ENCODE measurements at places on chromosomes 16 and 17.

DNA sequence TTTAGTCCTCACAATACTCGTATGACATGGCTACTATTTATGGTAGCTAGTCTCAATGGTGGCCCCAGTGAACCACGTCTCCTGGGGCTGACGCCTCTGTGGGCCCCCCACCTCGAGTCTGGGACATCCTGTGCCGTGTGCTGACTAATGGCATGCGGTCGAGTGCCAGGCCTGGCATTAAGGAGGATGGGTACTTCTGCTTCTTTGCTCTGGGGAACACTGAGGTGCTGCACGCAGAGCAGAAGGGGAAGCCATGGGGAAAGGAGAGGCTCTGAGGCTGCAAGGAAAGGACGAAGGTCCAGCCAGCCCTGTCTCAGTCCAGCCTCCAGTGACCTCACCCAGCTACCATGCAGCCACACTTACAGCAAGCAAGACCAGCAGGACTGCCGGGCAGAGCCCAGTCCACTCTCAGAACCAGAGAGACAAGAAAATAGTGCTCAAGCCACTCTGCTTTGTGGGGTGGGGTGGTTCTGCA lies 5.7 kb upstream of the MPRIP start:
- DNase-seq = no peak

DNA sequence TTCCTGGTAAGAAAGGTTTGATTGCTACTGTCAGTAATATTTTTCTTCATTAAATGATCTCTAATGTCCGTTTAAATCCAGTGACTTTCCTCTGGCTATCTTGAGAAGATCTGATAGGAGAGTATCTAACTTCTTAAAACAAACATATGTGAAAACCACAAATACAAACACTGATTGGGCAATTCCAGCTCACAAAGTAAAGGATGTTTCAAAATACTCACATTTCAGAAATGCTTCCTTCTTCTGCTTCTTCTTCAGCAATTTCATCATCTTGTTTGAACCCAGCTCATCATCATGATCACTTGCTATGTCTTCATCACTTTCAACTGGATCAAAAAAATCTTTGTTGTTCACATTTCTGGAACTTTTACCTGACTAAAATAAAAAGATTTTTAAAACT lies 64.3 kb upstream of the RBL2 start:
- DNase-seq = no peak

GRCh38 chr16:11499295-11500089 lies 87.2 kb downstream of the LITAF start:
- DNase-seq = no peak

- DNase-seq = no peak
Observed at GRCh38 chr17:49216953-49217650, 6.6 kb downstream of the ABI3 start.

- DNase-seq = no peak
Observed at GRCh38 chr16:89320782-89321501, 103.4 kb downstream of the ZNF778 start.

DNA sequence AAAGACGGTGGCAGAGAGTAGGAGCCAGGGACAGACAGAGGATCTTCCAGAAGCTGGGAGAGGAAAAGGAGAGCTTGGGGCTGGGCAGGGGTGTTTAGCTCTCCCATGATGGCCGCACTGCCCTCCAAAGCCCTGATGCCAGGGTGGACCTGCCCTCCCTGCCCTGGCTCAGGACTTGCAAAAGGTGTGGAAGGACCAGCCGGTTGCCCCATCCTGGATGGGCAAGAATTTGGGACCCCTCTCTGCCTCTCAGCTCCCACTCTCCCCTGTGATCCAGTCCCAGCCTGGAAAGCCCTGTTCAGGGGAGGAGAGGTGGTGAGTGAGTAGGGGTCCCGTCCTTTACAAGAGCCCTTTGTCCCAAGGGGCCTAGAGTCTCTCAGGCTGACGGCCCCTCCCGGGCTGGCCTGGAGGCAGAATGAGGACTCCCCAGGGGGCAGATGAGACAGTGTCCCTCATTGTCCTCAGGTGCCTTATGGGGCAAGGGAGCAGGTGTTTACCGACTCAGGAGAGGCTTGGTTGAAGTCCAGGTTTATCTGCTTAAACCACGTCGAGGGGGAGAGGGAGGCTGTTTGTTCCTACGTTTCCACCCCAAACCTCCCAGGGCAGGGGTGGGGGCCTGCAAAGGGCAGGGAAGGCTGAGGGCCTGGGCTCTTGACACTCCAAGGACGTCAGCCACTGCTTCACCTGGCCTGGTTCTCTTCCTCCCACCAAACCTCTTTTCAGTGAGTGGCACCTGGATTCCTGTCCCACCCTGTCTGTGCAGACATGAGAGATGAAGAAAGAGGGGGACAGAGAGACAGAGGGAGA lies 19.3 kb upstream of the ITGA3 start:
- no peak for DNase-seq

DNA sequence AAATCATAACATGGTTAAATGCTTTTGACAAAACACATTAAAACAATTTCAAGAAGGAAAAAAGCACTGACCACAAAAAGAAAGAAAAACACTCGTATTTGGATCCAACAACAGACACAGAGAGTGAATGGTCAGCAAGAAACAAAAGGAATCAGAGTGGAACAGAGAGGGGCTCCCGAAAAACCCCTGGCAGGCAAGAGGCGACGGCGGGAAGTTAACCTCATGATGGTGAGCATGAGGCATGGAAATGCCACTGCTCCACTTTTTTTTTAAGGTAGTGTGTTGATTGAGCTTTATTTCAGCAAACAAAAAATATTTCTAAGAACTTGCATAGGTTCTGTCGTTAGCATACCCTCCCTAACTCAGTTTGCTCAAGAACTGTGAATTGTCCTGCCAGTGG lies 32.1 kb upstream of the ST6GALNAC1 start:
- DNase-seq = no peak

DNA sequence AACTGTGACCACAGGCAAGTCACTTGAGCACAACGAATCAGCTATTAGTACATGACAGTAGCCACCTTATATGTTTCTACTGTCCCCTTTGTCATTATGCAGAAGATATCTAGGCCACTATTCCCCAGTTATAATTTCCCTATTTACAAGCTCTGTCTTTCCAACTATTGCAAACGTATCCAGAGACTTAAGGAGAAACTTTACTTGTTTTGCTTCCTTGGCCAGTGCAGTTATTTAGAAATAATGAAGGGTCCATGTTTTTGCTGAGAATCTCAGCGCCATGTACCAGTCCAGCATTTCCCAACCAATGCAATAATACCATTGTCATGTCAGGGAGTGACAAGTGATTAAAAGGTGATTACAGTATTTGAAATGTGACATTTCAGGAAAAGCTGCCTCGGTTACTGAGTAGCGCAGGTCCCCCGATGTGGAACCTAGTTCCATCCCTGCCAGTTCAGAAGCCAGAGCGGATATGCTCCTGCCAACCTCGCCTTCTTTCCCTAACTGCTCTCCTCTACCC lies 743 bp downstream of the ZNF624 start:
- DNase-seq = no peak

GRCh38 chr17:64177311-64178010 lies 47.5 kb upstream of the ERN1 start:
- DNase-seq = no peak

DNA sequence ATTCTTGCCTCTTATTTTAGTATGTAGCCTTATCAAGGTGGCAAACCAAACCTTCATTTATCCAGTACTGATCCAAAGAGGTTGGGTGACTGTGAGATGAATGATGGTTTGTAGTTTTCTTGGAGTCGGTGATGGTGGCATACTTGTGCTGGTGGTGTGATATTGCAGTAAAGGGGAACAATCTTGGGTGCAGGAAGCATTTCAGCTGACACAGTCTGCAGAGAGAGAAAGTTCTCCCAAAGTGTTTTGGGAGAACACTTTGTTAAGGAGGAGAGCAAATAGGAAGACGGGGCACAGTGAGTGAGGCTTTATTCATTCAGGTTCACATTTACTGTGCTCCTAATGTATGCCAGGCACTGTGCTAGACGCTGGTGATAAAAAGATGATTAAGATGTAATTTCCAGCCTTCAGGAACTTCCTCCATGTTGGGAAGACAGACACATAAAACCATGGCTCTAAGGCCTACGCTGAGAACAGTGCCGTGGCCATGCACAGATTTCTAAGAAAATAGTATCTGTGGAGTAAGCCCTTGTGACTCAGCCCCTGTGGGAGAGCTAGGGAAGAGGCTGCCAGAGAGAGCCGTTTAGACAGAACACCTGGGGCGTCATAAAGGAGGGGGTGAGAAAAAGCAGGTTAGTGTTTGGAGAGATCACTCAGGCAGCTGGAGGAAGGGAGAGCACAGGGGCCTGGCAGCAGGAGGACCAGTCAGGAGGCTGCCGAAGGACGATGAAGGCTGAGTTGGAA lies 13.8 kb downstream of the HEATR3 start:
- DNase-seq = no peak

DNA sequence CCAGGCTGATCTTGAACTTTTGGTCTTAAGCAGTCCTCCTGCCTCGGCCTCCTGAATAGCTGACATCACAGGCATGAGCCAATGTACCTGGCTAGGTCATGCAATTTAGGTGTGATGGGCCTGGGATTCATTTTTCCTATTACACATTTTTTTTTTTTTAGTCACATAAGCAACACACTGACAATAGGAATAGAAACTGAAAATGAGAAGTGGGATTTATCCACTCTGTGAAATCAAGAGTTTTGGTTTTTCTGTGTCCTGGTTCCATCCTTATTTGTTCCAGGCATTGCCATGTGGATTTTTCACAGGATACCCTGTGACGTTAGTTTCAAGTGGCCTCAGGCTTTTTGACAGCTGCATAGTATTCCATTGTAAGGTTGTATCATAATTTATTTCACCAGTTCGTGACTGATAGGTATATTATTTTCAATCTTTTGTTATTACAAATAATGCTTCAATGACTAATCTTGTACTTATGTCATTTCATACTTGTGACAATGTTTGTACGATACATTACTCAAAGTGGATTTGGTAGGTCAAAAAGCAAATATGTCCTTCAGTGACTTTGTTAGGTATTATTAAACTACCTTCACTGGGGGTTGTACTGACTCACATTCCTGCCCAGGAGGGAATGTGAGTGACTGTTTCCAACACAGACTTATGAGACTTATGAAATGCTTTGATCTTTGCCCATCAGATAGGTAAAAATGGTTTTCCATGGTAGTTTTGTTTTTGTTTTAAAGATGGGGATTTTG lies 10.6 kb downstream of the ADCY7 start:
- DNase-seq = no peak

DNA sequence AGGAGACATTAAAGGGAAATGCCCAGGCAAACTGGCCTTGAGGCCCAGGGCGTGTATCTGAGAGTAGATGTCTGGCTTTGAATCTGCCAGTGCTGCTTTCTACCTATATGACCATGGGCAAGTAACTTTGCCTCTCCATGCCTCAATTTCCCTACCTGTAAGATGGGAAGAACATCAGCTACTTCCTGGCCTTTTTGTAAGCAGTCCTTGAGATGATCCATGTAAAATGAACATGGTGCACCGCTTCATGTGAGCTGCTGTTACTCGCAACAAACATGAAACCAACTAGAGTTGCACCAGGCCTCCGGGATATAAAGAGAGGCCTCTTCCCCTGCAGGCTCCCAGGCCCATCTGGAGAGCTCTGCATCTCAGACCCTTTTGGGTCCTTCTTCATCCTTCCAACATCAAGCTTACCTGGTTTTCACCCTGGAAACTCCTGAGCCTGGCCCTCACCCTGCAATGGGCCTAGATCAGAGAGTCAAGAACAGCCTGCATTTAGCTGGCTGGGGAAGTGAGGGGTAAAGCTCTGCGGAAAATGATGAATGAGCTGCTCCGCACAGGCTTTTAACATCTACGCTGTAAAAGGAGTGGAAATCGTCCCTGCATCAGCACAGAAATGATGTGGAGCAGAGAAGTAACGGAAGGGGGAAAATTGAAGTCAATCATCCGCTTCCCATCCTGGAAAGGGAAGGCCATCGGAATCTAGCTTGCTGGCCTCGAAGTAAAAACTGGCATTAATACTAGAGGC lies 2.3 kb upstream of the MYH11 start:
- no peak for DNase-seq

DNA sequence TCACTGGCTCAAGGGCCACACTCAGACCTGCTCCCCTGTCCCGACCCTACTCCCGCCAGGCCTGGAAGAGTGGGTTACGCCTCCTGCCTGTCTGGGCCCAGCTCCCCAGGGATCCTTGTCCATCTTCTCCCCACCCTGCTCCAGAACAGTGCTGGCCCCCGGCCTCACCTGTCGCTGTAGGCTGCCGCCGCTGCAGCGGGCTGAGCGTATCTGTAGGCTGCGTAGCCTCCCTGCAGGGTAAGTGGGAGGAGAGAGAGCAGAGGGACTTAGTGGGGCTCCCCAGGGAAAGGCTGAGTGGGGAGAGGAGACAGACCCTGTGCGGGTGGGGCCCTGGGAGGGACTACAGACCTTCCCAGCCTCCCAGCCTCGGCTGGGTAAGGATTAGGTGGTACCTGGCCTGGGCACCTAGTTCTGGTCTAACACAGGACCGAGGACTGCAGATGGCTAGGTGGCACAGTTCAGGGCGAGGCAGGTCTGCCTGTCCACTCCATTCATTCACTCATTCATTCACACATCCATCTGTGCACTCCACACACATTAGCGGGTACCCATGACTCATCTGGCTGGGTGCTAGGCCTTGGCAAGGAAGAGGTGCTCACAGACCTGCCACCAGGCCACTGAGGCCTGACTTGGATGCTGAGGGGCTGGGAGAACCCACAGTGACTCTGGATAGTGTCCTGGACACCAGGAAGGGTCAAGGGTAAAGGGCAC lies 20.9 kb downstream of the ENGASE start:
- DNase-seq = no peak

GRCh38 chr17:40818733-40819527 lies 3.5 kb downstream of the KRT10 start:
- DNase-seq = peak; percentile 85

DNA sequence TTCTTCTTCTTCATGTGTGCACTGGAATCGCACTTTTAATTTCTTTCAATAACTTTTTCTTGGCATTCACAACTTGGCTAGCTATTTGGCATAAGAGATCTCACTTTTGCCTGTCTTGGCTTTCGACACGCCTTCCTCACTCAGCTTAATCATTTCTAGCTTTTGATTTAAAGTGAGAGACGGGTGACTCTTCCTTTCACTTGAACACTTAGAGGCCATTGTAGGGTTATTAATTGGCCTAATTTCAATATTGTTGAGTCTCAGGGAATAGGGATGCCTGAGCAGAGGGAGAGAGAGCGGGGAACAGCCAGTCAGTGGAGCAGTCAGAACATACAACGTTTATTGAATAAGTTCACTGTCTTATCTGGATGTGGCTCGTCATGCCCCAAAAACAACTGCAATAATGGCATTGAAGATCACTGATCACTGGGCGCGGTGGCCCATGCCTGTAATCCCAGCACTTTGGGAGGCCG lies 200.3 kb downstream of the SEC14L1 start:
- no peak for DNase-seq

DNA sequence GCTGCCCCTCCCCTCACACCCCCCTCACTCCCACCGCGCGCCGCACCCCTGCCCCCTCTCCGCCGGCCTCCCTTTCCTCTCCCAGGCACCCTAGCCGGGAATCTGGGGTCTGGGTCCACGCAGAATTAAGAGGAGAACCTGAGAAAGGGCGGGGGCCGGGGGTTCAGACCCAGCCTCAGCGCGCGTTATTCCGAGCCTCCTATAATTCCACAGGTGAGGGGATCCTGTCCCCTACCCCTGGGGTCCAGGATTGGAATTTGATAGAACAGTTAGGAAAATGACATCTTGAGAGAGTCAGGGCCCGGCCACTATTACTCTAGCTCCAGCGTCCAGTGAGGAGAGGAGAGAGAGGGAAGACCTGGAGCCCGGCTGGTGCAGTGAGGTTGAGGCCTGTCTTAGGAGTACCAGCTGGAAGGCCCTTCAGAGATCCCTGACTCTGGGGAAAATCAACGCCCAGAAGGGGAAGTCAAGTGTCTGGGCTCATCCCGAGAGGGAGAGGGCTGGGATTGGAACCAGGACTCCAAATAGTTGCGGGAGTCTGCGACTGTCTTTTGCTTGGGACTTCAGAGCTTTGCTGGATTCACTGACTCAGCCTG lies 17.3 kb downstream of the GRB7 start:
- no peak for DNase-seq

- DNase-seq = no peak
Observed at GRCh38 chr16:30780549-30780948, 6.5 kb downstream of the ZNF629 start.
